ENCODE measurements at places on chromosomes 1 and 21. TPM values are rescaled to one million over a fixed set of nuclear protein-coding genes. Genes with fewer than 3 reads are reported as not detected.

MATN1 gene
- total RNA-seq: 0.19 TPM

TARBP1 gene
- total RNA-seq: 11.9 TPM

ACTL8 gene
- total RNA-seq: not detected

IRF6 gene
- 29.3 TPM for total RNA-seq

HES4 gene
- total RNA-seq: 1.7 TPM

OR6N1 gene
- not detected for total RNA-seq

SKI gene
- 21.3 TPM for total RNA-seq

LCE2B gene
- not detected for total RNA-seq

GJB3 gene
- 0.33 TPM for total RNA-seq

OMA1 gene
- total RNA-seq: 19.2 TPM

C1orf105 gene
- not detected for total RNA-seq

IL6R gene
- 47.0 TPM for total RNA-seq

B3GALT5 gene
- total RNA-seq: 0.33 TPM

COL18A1 gene
- total RNA-seq: 209 TPM

OR2L13 gene
- total RNA-seq: not detected

All from liver (tissue), 10 donors.